Fibroblast of mammary gland (primary cell): ENCODE measurements at places on chromosomes 1 and 21.
A peak's percentile ranks its signal among the peaks of the same experiment; 100 is the strongest.

- DNase-seq, result peak; percentile 74
These were observed 74.3 kb downstream of the SLC16A1 start for GRCh38 chr1:112881742-112882127.

DNA sequence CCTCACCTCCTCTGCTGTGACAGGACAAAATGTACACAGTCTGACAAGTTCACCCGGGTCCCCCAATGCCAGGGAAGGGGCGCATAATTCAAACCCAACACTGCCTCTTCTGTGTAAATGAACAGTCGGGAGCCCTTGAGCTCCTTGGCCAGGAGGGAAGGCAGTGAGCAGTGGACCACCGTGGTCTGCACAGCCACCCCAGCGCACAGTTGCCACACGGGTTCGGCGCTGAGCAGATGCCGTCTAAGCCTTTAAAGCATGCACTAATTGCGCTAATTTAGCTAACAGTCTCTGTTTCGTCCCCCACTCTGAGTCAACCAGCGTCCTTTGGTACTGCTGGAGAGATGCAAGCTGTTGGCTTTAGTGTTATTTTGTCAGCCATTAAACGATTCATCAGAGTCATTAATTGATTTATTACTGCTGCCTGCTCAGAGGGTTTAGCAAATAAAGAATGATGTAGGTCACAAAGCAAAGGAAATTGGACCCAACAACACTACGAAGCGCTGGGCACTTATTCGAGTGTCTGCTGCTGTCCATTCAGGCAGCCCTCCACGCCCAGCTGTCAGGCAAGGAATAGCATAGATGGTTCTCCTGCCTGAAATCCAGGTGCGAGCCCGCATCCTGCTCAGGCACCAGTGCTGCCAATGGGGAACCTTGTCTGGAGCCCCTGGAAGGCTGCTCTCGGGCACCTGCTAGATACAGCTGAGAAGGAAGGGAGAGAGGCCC, 91.5 kb downstream of the MRPL37 start:
- no peak for DNase-seq

GRCh38 chr1:36752431-36752830, 269.7 kb upstream of the CSF3R start:
- no peak for DNase-seq

DNA sequence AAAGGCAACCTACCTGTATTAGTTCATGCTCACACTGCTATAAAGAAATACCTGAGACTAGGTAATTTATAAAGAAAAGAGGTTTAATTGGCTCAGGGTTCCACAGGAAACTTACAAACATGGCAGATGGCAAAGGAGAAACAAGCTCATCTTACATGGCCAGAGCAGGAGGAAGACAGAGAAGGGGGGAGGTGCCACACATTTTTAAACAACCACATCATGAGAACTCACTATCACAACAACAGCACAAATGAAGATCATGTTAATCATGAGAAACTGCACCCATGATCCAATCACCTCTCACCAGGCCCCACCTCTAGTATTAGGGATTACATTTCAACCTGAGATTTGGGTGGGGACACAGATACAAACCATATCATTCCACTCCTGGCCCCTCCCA, 90.6 kb upstream of the KCTD3 start:
- peak; percentile 78 for DNase-seq

DNA sequence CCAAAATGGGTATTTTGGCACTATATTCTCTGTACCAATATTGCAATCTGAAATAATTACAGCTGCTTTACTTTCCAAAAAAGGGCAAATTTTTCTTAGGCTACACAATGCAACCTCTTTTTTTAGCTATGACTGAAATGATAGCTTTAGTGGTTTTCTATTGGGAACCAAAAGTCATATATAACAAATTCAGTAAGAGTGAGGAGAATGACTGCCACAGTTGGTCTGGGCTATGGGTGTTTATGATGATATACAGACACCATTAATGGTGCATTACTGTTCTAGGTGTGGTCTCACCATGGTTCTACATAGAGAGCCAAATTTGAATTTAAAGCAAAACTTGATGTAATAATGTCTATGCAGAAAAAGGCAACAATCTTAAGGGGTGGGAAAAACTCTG, 72.3 kb upstream of the PTBP2 start:
- no peak for DNase-seq

DNA sequence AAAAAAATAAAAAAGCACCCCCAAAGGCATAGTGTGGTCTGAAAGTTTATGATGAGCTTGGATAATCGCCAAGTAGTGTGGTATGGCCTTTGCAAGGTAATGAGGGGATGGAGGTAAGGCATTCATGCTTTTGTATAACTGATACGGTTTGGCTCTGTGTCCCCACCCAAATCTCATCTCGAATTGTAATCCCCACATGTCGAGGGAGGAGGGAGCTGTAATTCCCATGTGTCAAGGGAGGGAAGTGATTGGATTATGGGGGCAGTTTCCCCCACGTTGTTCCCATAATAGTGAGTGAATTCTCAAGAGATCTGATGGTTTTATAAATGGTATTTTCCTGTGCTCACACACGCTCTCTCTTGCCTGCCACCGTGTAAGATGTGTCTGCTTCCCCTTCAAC, 215.5 kb downstream of the NFIA start:
- DNase-seq, result no peak

DNA sequence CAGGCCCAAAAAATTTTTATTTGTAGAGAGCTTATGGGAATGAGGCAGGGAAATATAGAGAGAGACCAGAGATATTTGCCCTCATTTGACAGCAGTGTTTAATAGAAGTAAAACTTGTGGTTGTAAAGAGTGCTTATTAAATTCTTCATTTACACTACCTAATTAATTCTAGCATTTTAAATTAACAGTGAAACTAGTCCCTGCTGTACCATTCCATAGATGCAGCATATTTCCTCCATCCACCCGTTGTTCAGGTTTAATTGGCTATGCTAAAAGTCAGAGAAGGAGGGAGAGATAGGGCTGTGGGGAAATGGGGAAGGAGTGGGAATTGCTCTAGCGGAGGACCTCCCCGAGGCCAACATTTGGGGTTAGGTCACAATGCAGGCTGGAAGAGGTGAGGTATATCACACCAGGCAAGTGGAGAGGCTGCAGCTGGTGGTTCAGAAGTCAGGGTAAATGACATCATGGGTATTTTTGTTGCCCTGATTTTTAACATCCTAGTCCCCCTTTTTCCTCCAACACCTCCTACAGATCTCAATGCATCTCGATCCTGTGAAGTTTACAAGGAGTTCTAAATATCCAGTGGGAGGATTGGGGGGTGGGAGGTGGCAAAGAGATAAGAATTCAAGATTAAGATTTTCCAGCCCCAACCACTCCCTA, 38.6 kb downstream of the ELAVL4 start:
- no peak for DNase-seq

- DNase-seq, result peak; percentile 88
These were observed 15.0 kb upstream of the PSMB2 start for GRCh38 chr1:35656148-35656862.

DNA sequence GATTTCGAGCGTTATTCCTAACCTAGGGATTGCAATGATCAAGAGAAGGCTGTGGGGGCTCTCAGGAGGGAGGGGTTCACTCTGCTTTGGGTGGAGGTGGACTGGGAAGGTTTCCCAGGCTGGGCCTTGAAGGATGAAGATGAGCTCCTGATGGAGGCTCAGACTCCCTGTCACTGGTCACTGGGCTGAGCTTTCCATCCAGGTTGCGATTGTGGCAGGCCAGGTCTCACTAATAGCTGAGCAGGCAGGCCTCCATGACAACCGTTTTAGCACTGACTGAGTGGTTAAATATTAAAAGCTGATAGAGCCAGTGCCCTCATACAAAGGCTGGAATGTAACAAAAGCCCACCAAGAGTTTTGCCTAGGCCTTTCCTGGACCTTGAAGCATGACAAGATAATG, 36.2 kb upstream of the EFCAB14 start:
- no peak for DNase-seq

- DNase-seq, result peak; percentile 93
These were observed 1.7 kb downstream of the SPSB1 start for GRCh38 chr1:9294405-9294773.

DNA sequence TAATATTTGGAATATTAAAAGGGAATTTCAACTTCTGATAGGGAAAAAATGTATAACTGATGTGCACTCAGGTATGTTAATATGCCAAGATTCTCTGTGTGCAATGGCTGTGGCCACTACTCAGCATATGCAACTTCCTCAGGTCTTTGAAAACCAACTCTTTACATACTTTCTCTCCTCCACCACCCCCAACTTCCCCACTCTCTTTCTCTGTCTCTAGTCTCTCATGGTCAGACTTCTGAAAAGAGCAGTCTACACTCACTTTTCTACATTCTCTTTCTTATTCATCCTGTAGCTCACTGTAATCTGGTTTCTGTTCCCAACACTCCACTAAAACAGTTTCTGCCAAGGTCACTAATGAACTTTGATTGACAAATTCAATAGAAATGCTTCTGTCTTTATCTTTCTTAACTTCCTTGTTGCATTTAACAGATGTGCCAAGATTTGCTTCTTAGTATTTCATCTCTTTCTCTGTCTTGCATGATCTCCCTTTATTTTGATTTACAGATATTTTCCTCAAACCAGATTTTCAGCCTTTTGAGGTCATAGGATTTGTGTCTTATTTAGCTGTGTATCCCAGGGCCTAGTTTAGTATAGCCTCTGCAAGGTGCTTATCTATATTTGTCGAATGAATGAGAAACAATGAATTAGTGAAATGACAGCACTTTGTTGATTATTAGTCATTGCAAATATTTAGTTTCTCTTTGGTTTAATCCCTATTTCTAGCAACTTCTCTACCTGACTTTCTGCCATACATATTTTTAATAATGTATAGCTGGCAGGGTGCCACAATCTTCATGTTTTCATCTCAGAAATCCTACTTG, 168.9 kb downstream of the LMO4 start:
- DNase-seq, result no peak

GRCh38 chr1:93021539-93022134, 57.4 kb upstream of the MTF2 start:
- peak; percentile 69 for DNase-seq

DNA sequence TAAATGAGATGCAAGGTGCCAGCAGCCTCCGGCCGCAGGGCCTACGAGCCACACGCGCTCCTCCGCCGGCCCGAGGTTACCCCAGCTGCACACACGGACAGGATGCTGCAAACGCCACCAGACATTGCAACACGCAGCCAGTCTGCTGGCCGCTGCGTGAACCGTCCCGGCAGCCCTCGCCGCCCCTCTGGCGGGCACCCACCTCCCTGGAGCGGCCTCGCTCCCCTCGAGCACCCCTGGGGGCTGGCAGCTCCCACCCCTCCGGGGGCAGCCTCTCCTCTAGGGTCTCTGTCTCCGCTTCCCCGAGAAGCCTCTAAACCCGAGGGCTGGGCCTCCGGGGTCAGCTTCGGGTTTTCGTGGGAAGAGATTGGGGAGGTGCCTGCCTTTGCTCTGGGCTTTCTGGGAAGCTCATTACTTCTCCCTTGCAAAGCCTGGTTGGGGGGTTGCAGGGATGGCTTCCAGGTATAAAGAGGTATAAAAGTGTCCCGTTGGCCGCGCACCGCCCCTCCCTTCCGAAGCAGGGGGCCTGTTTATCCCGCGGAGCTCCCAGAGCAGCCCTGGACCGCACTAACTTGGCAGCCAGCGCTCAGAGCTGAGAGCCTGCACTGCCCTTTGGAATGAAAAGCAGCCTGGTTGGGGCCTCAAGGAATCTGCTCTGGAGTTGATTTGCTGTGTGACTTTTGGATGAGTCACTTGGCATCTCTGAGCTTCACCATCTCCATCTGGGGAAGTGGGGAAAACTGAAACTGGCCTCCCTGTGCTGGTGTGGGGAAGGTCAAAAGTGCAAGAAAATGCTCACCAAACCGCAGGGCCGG, 21.8 kb downstream of the DHRS3 start:
- peak; percentile 98 for DNase-seq

DNA sequence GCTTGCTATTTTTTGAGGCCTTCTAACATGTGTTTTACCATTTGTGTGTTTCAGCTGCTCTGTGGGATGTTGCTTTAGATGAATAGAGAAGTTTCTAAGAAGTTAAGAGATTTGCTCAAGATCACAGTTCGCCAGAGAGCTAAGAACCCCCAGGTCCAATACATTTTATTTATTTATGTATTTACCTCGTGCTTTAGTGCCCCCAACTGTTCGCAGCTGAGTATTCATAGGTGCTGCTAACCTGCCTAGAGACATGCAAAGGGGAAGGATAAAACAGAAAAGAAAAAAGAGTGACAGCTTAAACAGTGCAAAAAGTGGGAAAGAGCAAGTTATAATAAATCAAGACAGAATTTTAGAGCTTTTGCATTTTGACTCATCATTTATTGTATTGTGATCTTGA, 31.1 kb downstream of the NFYC start:
- DNase-seq, result no peak

DNA sequence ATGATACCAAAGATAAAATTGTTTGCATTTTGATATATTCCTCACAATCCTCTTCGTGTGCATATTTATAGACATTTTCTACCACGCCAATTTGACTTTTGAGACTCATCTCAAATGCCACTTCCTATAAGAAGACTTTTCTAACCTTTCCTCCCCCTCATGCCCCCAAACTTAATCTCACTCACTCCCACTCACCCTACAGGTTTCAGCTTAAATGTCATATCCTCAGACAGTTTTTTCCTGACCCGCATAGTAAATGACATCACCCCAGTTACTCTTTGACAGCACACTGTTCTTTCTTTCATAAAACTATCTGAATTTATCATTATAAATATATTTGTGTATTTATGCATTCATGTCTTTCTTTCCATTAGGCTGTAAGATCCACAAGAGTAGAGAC, 29.6 kb upstream of the RGS8 start:
- no peak for DNase-seq

- peak; percentile 84 for DNase-seq
These were observed 32.9 kb upstream of the DIPK1A start for GRCh38 chr1:92994105-92994712.

GRCh38 chr1:177858332-177858821, 111.5 kb downstream of the SEC16B start:
- peak; percentile 58 for DNase-seq

GRCh38 chr1:149936170-149936991, at the start of gene MTMR11:
Gene MTMR11, minus strand, starts transcription at chr1:149936879. Its CDS starts 232 bp downstream, at chr1:149936647.
- DNase-seq, result peak; percentile 42

DNA sequence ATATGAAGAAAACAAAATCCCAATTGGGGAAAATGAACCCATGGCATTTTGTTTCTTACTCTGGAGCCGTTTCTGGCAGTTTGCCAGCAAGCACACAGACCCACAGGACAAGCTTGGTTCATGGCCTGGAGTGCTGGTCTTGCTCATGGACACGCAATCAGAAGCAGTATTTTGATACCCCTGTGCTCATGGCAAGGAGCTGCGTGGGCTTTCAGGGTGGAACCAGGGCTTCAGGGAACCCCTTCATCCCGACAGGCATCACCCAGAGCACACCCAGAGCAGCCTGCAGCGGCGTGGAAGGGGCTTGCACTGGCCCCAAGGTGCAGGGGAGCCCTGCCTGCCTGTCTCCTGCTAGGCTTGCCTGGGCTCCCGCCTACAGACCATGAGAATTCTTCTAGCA, 45.4 kb upstream of the PCBP3 start:
- DNase-seq, result no peak

GRCh38 chr1:218297867-218298266, 12.8 kb downstream of the RRP15 start:
- no peak for DNase-seq

- DNase-seq, result no peak
These were observed 557.9 kb upstream of the NCAM2 start for GRCh38 chr21:20440338-20440737.
